ENCODE measurements at places on chromosomes 12 and 14.
A peak's percentile ranks its signal among the peaks of the same experiment; 100 is the strongest.

DNA sequence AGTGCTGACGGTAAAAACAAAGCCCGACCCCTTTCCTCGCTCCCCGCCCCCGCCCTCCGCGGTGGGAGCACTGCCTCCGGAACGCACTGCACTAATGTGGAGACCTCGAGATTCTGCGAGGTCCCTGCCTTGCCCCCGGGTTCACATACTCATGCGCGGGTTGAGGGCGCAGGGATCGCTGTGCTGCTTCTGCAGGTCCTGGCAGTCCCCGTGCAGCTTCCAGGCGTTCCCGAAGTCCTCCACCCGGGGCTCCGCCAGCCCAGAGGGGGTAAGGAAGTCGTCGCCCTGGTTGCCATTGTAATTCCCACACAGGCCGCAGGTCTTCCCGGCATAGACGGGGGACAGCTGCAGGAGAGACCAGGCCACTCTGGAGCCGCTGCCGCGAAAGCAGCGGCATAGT, 66.8 kb downstream of the VWF start:
- DNase-seq, result peak; percentile 28

DNA sequence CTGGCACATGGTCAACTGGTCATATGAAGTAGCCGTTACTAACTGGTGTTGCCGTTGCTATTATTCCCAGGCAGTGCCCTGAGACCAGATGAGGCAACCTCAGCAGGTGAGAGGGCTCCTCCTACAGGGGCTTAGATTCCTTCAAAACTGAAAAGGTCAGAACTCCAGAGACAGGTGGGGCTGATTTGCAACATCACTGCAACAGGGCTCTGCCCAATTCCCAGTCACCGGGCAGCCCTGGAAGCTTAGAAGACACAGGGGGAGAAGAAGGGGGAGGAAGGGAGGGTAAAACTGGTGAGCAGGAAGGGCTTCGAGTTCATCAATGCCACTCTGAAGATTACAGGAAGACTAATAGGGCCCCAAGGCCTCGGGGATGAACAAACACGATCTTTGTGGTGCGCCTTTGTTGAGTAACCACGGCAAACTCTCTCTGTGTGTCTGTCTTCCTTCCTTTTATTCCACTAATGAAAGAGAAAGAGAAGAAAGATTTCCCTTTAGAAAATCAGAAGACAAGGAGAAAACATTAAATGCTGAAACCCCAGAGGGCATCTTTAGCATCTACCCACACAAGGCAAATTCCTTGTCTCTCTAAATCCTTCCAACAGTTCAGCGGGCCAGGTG, 749.1 kb upstream of the TBX3 start:
- DNase-seq, result no peak

- DNase-seq, result no peak
These were observed 27.4 kb downstream of the DTX1 start for GRCh38 chr12:113083863-113084435.

DNA sequence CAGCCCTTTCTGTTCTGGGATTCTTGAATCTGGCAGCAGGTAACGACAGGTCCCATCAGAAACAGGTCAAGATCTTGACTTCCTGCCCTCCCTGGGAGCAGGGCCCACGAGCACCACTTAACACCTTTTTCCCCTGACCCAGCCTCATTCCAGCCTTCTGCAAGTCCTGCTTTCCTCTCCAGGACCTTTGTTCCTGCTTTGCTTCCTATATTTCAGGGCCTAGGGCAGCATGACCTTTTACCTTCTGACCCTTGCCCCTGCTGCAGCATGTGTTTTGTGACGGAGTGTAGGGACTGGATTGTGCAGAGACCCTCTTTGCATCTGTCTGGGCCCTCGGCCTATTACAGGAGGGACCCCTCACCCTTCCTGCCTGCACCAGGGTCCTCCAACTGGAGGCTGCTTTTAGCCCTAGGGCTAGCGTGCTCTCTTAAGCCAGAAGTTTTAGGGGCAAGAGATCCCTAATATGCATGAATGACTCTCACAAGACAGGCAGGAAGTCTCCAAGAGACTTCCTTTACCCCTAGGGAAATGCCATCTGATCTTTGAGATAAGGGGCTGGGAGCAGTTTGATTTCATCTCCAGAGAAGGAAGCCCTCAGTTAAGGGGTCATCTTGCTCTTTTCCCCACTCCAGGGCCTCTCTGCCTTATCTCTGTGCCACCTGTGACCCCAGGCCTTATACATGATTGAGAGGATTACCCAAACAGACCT, 209.4 kb upstream of the BCL2L14 start:
- no peak for DNase-seq

GRCh38 chr12:4914720-4915119, 5.0 kb downstream of the KCNA1 start:
- no peak for DNase-seq

GRCh38 chr14:103071544-103072251, 12.3 kb upstream of the LBHD2 start:
- no peak for DNase-seq

GRCh38 chr14:74648601-74649000, 36.6 kb upstream of the LTBP2 start:
- DNase-seq, result no peak

- DNase-seq, result no peak
These were observed 48.2 kb upstream of the MAP3K9 start for GRCh38 chr14:70857496-70857890.

- no peak for DNase-seq
These were observed 3.7 kb downstream of the KMT5A start for GRCh38 chr12:123387508-123388176.

GRCh38 chr14:96363751-96364336, 518 bp downstream of the GSKIP start:
- peak; percentile 67 for DNase-seq

GRCh38 chr14:105069871-105070759, 4.9 kb upstream of the GPR132 start:
- peak; percentile 56 for DNase-seq

DNA sequence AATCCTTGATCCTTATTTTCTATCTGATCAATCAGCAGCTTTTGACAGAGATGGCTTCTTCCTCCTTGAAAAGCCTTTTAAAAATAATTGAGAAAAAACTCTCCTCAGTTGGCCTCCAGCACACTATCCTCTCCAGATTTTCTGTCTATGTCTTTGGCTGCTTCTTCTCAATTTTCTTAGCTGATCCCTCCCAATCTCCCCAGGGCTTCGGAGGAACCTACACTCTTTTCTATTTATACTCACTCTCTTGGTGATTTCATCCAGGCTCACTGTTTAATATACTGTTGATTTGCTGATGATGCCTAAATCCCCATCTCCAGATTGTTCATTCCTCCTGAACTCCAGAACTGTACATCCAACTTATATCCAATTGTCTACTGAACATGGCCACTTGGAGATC, 54.8 kb downstream of the RDH12 start:
- no peak for DNase-seq

- no peak for DNase-seq
These were observed 220.1 kb downstream of the SLC15A4 start for GRCh38 chr12:128603573-128604115.

GRCh38 chr14:68637106-68638021, 155.5 kb downstream of the ZFP36L1 start:
- DNase-seq, result peak; percentile 82

- no peak for DNase-seq
These were observed 72.9 kb upstream of the ST8SIA1 start for GRCh38 chr12:22407397-22407796.

DNA sequence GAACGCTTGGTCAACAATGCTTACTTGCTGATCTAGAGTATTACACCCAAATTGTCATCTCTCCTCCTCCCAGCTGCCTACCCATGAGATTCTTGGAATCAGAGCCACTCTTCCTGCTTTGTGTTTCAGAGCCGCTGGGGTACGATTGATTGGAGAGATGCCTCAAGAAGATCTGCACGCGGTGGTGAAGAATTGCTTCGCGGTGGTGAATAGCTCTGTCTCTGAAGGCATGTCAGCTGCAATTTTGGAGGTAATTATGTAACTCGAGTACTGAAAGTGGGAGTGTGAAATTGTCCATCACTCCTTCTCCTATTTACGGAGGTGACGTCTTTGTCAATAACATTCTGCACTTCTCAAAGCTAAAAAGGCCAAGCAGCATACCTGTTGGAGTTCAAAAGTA, 93.9 kb downstream of the GLT1D1 start:
- no peak for DNase-seq

DNA sequence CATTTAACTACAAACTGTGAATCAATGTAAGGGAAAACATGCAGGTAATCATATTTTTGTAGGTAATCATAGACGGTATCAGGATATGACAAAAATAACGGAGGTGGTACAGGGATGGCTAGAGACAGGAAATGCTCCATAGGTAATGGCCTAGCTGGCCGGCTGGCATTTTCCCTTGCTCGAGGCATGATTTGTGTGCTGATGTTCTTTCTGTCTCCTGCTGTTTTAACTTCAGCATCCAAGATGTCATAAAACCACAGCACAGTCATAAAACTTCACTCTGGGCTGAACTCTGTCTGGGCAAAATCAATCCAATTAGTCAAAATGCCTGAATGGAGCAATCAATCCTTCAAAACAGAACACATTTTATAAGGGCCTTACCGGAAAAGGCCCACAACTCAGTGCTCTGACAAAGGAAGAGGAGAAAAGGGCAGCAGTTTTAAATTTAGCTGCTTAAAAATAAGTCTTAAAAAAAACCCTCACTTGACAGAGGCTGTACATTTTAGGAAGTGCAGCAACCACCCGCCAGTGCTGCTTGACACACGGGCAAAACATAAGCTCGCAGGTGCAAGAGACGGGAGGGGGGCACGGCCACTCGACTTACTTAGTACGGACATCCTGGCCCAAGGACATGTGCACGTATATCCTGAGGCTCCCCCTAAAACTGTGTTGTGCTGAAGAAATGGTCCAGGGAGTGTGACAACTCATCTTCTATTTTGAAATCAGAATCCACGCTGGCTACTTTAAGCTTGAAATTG, 40.5 kb upstream of the GPR68 start:
- DNase-seq, result peak; percentile 40

DNA sequence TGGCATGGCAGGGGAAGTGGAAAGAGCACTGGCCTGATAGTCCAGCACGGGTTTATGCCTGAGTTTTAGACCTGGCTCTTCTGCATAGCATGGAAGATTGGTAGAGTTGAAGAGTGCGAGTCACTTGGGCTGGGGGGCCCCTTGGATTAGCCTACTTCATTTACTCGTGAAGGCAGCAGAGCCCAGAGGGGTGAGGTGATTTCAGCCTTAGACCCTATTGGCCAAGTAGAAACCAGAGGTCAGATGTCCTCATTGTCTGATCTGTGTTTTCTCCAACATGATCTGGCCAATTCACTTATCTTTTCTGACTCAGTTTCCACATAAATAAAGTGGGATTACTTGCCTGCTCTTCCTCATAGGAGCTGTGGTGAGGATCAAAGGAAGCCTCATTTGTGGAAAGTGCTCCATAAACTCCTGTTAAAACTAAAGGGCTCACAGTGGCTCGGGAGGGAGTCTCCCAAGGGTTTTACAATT, 1.9 kb downstream of the PLEKHG3 start:
- DNase-seq, result no peak

DNA sequence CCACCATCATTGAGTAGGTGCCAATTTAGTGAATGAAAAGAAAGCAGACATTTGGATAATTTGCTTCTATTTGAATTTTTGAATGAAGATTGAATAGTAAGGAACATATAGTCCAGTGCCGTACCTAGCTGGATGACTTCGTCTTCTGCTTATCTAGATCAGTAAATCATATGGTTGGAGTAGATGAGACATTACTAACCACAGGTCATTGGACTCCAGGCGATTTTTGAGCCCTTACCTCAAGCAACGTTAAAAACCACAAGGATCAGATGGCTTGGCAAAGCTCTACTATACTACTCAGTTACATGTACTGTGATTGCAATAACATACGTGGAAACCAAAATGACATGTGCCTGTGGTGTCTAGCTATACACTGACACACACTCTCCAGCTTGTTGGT, 1.7 kb upstream of the SPATS2 start:
- no peak for DNase-seq

DNA sequence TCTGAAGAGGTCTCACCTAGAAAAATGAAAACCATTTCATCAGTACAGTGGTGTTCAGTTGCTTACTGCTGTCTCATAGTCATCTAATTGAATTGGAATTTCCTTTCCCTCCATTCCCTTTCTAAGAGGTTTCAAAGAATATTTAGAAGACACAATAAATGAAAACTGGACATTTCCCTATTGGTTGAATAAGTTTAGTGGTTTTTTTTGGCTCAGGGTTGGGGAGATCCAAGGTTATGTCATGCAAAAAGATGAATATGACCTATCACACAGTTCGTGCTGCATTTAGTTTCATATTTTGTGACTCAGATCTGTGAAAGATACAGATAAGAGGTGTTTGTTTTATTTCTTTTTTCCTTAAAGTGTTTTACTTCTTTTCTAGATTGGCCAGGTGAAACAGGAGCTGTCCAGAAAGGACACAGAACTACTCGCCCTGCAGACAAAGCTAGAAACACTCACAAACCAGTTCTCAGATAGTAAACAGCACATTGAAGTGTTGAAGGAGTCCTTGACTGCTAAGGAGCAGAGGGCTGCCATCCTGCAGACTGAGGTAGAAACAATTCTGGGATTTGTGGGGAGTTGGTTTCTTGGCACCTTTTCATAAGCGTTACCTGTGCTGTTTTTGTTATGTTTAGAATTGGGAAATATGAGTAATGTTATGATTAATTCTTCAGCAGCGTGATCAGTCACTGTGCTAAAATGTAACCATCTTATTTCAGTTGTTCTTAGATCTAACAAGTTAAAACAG, 124.6 kb downstream of the ERC1 start:
- DNase-seq, result peak; percentile 53

Data from GM03348 (cell line).